ENCODE measurements at places on chromosomes 3 and 15.
A peak's percentile ranks its signal among the peaks of the same experiment; 100 is the strongest.

DNA sequence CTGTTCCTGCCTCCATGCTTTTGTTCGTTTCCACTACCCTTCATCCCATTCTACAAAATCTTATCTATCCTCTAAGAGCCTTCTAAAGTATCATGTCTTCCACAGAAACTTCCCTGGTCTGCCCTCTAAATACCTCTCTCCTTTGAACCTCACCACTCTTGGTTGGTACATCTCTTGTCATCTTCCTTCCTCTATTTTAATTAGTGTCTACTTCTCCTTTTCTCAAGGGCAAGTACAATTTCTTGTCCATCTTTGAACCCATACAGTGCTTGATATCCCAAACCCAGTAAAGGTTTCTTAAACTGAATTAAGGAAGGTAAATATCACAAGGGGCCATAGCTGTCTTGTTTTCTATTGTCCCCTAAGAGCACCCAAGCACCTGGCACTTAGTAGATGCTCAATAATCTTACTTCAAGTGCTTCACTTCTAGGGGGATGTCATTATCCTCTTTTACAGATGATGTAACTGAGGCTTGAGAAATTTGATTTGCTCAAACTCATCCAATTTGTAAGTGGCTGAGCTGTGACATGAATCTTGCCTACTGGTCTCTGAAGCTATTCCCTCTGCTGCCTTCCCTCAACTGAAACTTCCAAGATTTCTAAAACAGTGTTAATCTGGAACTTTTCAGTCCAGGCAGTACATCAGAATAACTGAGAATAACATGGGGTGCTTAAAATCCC, 2.6 kb upstream of the DAPK2 start:
- DNase-seq, result no peak

DNA sequence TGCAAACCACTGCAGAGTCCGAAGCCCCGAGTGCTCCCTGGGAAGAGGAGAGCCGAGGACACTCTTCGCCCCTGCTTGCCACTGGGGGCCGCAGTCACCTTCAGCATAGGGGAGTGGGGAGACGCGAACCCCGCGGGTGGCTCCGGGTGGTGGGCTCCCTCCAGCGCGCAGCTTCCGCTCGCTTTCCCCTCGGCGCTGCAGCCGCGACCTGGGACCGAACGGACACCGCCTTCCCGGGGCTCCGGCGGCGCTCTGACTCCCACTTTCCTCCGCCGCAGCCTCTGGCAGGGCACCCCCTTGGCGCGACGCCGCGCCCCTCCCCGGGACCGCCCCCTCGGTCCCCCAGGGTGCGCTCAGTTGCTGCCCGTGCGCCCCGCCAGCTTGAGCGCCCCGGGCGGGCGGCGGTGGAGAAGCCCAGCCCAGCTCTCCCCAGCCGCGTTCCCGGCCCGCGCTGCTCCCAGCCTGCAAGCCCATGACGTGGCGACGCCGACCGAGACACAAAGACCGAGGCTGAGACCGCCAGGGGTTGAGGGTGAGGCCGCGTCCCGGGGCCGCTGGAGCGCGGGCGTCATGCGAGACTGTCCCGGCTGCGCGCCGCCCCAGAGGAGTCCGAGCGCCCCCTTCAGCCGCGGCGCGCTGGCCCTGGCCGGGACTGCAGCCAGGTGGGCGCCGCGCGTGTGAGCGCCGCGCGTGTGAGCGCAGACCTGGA, at the start of gene MINAR1:
Gene MINAR1, plus strand, starts transcription at position 701 of the 709 bp plus-strand sequence. CDS start 23,812 bp downstream, outside the sequence.
- peak; percentile 87 for DNase-seq

DNA sequence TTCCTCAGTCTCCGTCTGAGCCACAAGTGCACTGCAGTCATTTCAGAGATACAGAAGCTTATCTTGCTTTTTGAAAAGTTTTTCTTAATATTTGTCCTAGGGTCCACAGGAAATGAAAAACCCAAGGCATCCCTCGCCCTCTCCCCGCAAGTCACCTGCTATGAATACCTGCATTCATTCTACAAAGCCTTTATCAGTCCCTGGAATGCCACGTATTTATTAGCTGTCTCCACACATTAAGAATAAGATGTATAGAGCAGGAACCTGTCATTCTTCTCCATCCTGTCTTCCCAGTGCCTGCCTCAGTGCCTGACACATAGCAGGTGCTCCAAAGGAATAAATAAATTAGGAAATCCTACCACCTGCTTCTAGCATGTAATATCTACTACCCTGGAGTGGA, 73.3 kb upstream of the ICE2 start:
- DNase-seq, result no peak

DNA sequence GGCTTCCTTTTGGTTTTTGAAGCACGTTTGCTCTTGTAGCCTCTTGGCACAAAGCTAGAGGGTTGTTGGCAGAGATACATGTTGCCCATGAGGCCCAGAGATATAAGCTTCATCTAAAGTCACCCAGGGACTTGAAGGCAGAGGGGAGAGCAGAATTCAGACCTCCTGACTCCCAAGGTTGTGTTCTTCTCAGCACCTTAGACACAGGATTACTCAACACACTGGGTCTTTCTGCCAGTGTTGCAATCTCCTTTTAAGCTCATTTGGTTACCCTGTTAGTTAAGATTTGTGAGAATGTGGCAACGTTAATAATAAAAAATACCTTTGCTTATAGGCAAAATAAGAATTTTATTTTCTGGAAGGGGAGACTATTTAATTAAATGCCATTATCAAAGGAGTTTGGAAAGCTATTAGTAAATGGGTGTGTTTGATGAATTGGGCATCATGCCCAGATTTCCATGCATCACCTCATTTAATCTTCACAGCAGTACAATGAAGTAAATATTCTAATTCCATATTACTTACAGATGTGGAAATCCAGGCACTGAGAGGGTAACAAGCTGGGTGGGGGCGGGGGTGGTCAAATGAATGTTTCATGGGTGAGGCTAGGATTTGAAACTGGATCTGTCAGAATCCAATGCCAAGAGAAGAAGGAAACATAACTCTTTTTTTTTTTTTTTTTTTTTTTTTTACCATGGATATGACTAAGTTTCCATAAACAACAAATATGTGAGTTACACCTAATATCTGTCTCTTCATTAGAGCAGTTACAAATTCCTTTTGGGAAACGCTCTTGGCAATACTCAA, 183.3 kb downstream of the NR1D2 start:
- DNase-seq, result no peak

DNA sequence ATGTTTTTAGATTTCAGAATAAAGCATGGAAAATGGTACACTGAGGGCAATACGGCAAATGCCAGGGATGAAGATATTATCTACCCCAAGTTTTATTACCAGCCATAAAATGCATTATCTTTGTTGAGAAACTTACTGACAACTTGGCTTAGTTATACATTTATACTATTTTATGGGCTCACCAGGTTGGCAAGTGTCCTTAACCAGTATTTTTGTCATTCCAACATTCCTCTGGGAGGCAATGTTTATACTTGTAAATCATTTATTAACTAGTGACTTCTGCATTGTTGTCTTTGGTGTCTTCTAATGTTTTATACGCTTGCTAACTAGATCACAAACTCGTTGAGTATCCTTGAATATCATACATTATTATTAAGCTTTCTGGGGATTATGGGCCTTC, 18.0 kb upstream of the ADGRG7 start:
- no peak for DNase-seq

GRCh38 chr15:80841541-80841940, 62.4 kb downstream of the CEMIP start:
- no peak for DNase-seq

DNA sequence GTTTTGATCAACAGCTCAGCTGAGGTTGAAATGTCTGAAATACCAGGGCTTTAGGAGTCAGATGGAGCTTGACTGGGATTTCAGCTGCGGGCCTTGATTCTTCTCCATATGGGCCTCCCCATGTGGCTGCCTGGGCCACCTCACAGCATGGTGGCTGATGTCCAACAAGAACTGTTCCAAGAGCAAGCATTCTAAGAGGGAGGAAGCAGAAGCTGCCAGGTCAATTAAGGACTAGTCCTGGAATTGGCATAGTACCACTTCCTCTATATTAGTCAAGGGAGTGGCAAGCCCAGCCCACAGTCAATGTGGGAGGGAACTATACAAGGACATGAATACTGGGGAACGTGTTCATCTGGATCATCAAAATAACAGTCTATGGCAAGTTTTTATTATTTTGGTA, 181.7 kb upstream of the ANKRD28 start:
- no peak for DNase-seq

- DNase-seq, result no peak
These were observed 101.3 kb upstream of the ATP11B start for GRCh38 chr3:182692021-182692420.

- no peak for DNase-seq
These were observed 14.0 kb downstream of the RCN2 start for GRCh38 chr15:76945494-76946093.

- DNase-seq, result peak; percentile 53
These were observed 115.9 kb upstream of the ST8SIA2 start for GRCh38 chr15:92277776-92278175.

- no peak for DNase-seq
These were observed 128.0 kb downstream of the ATP8B4 start for GRCh38 chr15:49990835-49991545.

DNA sequence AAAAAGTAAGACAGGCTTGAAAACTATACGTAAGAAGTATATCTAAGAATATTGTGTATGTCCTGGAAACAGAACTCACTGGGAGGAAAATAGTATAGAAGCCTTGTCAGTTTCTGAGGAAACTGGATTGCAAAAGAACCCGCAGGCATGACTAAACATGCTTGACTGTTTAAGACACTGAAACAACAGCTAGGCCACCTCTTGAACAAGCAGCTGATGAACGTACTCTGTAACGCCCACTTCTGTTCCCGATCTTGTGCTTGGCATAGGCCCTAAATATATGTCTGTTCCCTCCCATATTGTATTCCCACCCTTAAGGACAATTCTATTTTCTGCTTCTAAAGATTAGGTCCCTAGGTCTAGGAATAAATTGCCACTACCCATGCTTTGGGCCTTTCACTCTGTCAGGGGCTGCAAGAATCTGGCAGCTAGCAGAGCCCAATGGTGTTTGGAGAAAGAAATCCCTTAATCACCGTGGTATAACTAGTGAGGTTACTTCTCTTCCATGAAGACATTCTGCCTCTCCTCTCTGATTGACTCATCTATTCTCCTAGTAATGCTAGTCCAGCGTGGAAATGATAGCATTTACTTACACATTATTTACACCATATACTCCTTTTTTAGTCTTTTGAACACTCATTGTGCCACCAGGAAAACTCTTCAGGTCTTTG, 46.2 kb downstream of the CD200 start:
- DNase-seq, result no peak
